Stimulated activated CD4-positive, alpha-beta T cell treated with anti-CD3 and anti-CD28 coated beads, Interleukin-15, amount 100 ng/mL, for 1 hour (primary cell): ENCODE measurements at places on chromosomes 2 and 18.

DNA sequence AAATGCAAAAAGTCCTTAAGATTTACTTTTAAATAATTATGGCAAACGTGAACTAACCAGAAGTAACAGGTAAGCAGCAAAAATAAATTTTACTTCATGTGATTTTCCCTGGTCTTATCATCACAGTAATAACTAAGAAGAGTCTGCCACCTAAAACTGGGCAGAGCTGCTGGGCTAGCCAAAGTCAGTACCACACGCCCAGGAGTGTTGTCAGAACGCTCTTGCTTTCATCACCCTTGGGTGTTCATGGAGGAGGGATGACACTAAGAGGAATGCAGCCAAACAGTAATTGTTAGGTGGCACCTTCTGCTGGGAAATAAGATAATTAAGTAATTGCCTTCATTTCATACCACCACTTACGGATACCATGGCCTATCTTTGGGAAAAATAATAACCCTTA is 92.0 kb upstream of the NEUROD1 start:
- DNase-seq = no peak

DNA sequence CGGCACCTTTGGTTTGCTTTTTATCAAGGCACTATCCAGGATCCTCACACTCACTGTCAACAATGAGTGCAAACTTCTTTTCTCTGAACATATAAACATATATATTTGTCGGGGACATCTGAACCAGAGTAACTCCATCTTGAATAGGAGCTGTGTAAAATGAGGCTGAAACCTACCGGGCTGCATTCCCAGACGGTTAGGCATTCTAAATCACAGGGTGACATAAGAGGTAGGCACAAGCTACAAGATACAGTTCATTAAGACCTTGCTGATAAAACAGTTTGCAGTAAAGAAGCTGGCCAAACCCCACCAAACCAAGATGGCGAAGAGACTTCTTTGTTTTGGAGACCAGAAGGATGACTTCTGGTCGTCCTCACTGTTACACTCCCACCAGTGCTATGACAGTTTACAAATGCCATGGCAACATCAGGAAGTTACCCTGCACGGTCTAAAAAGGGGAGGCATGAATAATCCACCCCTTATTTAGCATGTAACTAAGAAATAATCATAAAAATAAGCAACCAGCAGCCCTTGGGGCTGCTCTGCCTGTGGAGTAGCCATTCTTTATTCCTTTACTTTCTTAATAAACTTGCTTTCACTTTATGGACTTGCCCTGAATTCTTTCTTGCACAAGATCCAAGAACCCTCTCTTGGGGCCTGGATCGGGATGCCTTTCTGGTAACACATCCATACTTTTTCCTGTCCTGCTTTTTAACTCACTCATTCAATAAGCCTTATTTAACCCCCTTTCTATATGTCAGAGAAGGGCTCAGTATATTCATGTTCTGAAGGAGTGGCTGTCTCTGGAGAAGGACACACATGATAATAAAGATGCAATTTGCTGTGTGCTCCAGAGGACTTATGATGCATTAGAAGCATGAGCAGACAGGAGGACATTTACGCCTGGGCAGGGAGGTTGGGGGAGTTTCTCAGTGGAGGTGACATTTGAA is 65.4 kb downstream of the TACR1 start:
- no peak for DNase-seq

DNA sequence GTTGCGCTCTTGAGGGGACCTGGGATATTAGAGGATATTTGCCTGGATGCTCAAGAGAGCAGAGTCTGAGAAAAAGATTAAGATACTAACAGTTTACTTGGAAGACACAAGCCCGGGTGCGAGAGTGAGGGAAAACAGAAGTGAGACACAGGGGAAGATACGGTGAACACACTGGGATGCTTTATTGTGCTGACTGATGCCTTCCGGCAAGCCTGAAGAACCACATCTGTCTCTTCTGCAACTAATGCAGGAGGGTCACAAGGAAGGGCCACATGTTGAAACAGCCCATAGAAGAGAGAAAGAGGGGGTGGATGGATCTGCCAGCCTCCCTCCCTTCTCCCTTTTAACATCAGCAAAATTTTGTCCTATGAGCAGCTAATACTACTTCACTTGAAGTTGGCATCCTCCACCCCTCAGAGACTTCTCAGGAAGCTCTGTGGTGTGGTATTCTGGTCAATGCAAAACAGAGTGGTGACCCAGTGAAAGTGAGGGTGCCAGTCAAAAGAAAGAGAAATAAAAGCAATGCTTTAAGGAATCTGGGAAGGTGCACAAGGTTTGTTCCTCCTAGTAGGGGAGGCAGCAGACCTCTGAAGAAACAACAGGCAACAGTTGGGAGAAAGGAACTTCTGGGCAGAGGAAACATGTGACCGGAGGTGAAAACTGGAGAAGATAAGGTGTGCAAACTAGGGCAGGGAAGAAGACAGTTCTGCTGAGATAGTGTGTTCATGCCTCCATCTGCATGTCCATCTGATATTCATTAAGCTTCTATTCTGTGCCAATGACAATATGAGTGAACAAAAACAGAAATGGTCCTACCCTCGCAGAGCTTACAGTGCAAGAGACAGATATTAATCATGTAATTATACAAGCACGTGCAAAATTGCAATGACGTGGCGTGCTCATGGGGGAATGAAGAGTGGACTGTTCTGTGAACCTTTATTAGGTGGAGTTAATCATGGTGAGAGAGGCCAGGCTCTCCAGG is 107.1 kb downstream of the LYPD6B start:
- DNase-seq = no peak

- no peak for DNase-seq
Observed at GRCh38 chr2:160387558-160388262, 105.9 kb downstream of the RBMS1 start.

GRCh38 chr2:28547223-28547860 is 51.5 kb downstream of the PLB1 start:
- no peak for DNase-seq

GRCh38 chr2:108988796-108989713 is at the start of gene EDAR:
Gene EDAR, minus strand, starts transcription at chr2:108989220. Its CDS starts 58,206 bp downstream, at chr2:108931014.
- DNase-seq = peak; percentile 13

DNA sequence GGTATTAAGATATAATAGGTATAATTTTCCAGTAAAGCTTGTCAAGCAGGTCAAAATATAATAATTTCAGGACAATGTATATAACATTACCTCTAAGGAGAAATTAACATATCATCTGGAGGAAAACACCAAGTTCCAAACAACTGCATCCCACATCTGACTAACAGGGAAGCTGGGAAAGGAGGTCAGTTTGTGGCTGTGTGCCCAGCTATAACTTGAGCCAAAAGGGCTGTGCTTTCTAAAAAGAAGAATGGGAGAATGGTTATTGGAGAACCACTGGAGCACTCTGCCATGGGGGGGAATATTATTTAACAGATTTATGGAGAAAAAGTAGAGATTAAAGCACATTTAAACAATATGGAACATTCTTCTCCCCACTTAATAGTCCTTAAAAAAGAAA is 390.6 kb upstream of the PKDCC start:
- DNase-seq = no peak

DNA sequence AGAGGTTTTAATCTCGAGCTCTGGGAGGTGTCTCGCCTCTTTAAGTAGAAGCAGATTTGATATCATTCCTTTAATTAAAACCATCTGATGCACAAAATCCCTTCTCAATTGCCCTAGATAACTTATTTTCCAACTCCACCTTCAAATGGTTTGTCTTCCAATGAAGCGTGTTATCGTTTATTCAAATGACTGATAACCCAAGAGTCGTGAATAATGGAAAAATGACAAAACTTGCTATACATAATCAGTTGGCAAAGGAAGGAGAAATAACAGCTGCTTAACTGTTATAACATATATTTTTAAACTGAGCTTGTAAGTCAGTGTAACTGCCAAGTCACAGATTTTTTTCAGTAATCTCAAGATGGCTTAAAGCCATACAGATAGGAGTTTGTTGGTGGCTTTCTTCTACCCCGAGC is 144.6 kb downstream of the QPCT start:
- no peak for DNase-seq

- no peak for DNase-seq
Observed at GRCh38 chr2:71757351-71757750, 304.0 kb downstream of the DYSF start.

GRCh38 chr18:3281456-3282400 is 19.8 kb downstream of the MYL12B start:
- no peak for DNase-seq

DNA sequence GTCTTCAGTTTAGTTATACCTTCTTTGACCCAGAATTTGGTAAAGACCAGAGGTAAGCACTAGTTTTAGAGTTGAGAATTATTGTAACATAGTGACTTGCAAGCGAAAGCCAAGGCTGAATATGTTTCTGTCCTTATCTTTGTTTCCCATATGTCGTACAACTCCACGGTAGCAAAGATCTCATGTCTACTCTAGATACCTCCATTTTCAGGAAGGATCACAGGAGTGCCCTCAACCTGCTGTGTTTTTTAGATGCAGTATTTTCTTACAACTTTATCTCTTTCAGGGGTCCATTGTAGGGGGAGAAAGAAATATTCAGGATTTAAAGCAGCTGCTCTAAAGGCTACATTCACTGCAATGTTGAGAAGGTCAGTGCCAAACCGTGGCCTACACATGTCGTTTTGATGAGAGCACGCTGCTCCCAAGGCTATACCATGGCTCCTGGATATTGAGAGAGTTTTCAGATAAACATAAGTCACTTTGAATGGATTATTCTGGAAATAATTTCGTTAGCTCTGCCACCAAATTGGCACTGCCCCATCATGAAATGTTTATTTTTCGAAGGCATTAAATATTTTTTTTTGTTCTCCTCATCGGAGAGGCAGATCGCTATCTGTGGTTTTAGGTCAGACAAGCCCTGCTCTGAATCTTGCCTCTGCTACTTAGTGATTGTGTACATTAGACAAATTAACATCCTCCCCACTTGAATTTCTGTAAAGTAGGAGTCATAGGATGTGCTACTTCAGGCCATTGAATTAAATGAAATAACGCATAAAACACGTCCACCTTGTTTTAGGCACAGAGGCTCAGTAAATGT is 2.1 kb downstream of the RHBDD1 start:
- no peak for DNase-seq

DNA sequence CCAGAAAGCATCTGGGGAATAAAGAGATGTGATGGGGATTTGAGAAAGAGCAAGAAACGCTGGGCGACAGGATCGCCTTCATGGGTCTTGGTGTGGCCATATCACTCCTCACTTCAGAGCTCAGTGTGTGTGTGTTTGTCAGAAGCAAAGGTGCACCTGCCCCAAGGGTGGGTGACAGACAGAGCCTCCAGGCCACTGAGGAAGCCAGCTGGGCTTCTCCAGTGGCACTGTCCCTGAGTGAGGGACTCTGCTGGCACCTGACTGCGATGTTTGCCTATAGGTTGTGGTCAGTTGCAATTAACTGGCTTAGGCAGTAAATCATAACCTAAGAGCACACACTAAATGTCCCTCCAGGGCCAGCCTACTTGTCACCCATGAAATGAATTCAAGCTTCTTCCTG is 23.5 kb upstream of the GNAL start:
- DNase-seq = no peak

DNA sequence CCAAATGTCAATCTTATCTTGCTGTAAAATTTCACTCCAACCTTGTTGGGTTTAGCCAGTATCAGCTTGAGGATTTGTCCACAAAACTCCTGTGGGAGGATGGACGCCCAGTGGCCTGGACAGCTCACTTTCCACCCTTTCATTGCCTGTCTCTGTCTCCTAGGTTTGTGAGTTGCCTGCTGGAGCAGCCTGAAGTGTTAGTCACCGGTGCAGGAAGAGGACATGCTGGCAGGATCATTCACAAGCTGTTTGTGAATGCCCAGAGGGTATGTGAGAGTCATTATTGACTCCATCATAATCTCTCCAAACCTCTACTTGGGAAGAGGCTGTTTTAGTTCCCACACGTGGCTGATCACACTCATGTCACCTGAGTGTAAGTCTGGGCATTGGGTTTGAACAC is 112.3 kb downstream of the RAB3GAP1 start:
- DNase-seq = no peak

GRCh38 chr2:43024515-43025011 is 201.8 kb downstream of the ZFP36L2 start:
- DNase-seq = peak; percentile 7

- DNase-seq = no peak
Observed at GRCh38 chr2:1234731-1235308, 178.4 kb upstream of the TPO start.

GRCh38 chr18:68796936-68797690 is 767 bp upstream of the CCDC102B start:
- DNase-seq = no peak

DNA sequence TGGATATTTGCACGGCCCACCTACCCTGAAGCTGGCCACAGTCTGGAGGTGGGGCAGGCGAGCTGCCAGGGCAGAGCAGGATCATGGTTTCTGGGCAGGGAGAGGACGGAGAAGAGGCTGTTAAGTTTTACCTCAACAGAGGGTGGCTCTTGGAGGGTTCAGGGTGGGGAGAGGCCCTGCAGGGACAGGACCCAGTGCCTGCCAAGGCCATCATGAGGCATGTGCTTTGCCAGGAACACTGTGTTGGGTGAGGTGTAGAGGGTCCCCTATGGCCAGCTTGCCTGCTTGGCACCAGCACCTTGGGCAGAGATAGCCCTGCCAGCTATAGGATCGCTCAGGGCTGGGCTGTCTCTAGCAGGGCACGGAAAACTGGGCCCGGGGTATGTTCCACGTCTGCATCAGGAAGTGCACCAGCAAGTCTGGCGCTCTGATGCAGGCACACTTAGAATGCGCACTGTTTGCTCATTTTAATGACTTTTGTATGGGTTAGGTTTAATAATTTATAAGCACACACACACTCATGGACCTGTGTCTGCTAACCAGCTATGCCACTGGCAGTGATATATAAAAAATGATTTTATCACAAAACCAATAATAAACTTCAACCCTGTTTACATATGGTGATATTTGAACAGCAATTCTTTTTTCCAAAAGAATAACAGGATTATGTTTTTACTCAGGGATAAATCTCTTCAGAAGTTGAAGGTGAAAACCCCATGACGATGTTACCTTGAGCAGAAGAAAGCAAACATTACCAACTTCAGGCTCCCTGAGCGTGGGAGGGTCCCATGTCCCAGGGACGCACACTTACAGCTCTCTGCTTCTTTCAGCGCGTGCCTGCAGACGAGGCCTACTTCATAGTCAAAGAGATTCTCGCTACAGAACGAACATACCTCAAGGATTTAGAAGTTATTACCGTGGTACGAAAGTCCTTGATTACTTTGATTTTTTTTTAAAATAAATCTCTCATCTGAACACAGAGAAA is 46.4 kb downstream of the STK25 start:
- no peak for DNase-seq

GRCh38 chr18:10022365-10022764 is 108.5 kb downstream of the VAPA start:
- no peak for DNase-seq

GRCh38 chr2:69846182-69847067 is 17.0 kb downstream of the GMCL1 start:
- no peak for DNase-seq

DNA sequence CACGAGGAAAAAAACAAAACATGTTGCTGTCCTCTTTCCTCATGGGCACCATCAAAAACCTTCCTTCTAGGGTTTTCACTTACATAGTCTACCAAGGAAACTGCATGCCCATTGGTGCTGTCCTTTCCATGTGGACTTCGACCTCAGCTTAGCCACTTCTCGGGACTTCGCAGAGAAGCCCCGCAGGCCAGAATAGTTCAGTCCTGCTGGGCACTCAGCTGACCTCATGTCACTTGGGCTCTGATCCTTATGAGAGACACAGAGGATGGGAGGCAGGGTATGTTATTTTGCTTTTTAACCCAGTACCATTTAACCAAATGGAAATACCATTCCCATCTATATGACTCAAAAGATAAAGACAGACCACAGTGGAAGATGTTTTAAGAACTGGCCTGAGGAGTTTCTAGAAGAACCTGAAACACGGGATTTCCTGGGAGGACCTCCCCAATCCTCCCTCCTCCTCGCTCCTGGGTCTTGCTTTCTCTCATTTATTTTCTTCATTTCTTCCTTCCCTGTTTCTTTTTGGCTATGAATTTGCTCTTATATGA is 28.4 kb downstream of the AAK1 start:
- DNase-seq = no peak
